ENCODE measurements at places on chromosomes 3 and 15.

DNA sequence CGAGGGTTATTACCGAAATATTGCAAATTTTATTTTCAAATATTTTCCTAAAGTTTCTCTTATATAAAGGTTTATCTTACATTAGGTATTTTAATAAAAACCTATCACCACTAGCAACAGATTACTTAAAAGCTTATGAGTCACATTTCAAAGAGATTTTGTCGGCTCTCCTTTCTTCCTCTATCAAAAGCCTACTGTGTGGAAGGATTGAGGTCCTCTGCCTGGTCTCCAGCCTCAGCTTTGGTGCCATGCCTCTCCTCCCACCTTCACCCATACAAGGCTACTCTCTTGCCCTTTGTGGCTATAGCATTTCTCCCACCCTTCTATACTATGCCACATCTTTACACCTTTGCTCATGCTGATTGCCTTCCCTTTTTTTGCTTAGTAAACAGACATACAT lies 199.3 kb downstream of the TNIK start:
- DNase-seq: no peak

GRCh38 chr3:130892759-130893375 lies 1.0 kb upstream of the ATP2C1 start:
- DNase-seq: peak; percentile 63

GRCh38 chr3:37024820-37025405 lies 31.6 kb downstream of the MLH1 start:
- no peak for DNase-seq

DNA sequence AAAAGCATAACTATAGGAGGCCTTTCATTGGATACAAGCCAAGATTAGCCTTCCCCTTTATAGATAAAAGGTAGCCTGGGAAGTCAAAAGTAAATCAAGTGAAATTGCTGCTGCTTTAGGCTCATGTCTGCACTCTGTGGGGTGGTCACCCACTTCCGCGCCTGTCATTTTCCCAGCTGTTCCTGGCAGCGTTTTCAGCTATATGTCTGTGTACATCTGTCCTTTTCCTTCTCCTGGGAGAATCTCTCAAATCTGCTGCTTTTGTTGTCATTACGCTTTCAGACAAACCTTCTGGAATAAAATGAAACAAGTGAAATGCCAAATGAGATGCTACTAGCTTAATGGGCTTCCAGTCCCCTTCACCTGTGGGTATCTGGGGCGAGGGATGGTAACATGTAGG lies 211.8 kb downstream of the MCTP2 start:
- DNase-seq: no peak

GRCh38 chr3:39638301-39638700 lies 170.8 kb downstream of the MOBP start:
- DNase-seq: no peak

DNA sequence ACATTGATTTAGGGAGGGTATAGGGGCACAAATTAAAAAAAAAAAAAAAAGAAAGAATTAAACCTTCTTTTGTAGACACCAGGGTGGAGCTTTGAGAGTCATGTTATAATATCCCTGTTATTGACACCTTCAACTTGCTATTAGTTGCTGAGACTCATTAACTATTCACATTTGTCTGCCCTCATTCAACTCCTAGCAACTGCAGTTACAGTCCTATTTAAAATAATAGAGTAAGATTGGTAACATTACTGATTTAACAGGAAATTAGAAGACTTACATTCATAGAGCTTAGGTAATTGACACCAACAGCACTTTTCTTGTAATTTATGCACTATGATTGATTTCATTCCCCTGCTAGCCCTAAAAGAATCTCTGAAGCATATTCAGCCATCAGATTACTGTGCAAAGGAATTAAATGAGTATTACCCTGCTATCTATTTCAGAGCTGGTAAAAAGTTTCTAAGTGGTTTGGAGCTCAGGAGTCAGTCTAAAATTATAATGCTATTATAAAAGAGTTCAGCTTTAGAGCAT lies 148.8 kb upstream of the TBL1XR1 start:
- no peak for DNase-seq

DNA sequence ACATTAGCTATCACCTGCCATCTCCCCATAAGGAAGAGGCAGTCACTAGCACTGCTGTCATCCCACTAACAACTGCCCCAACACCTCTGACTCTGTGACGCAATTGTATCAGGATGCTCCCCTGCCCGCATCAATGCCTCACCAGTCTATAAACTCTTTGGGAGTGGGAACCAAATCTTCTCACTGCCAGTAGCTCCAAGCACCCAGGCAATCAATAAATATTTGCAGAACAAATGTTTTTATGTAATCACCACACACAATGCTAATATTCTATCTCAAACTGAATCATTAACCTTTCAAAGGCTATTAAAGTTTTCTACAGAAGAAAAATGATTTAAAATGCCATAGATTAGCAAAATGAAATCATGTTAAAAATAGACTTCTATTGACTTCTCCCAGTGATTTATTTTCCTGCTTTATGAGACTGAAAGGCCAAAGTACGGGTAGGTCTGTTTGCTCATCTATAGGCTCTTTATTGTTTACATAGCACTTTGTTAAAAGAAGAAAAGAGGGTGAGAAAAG lies 131.3 kb downstream of the PLD1 start:
- DNase-seq: no peak

- no peak for DNase-seq
Observed at GRCh38 chr15:44368370-44368769, 59.1 kb upstream of the CTDSPL2 start.

DNA sequence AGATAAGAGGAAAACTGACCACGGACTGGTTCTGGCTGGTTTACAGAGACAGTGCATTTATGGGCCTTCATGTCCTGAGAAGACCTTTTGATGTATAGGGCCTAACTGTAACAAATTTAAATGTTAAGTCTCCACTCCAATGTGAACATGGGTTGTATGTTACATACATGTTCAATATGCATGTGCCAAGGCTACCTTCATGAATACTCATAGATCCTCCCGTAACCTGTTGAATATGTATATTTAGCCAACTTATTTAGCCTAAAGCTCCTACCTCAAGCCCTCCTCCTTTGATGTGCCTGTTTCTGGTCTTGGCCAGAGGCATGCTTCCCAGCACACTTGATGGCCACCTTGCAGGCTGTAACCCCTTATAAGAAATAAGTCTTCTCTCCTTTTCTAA lies at the start of gene OR5H2:
OR5H2 (plus strand) TSS at position 301 of the 400 bp plus-strand sequence. CDS start 398 bp downstream, outside the sequence.
- DNase-seq: no peak

DNA sequence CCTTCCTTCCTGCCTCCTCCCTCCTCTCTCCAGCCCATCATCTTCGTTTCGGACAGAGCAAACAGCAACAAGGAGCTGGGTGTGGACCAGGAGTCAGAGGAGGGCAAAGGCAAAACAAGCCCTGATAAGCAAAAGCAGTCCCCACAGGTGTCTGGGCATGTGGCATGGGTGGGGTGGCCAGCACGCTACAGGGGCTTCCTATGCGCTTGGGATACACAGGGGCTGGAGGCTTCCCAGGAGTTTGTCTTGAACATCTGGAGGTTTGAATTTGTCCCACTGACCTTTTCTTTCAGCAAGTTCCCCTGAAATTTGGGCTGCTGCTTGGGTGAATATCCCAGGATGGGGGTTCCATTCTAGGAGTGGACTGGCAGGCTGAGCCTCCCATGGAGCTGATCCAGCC lies 48.9 kb downstream of the CAPN3 start:
- DNase-seq: no peak

GRCh38 chr3:187015903-187016638 lies 85.7 kb downstream of the ST6GAL1 start:
- no peak for DNase-seq

GRCh38 chr3:73056014-73056844 lies 5.2 kb upstream of the EBLN2 start:
- no peak for DNase-seq

DNA sequence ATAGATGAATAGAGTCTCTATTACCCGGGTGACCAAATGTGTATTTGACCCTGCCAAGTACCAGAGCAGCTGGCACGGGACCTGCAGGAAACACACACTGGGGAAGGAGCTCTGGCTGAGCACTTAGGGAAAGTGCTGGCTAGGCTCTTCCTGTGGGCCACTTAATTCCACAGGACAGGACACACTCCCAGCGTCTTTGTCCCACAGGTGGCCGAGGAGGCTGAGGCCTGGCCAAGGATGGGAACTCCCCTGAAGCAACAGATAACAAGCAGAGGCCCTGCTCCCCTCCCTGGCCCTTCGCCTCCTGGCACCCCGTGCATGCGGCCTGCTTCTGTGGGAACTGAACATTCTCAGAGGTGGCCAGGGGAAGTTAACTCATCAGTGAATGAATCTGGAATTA lies 180.8 kb downstream of the ATP10A start:
- no peak for DNase-seq

Measured in activated naive CD4-positive, alpha-beta T cell treated with Interleukin-2 at 50 U/mL for 16 hours (primary cell).